ENCODE measurements at places on chromosomes 5 and 9.

GRCh38 chr9:81211741-81212140 is 477.6 kb downstream of the TLE1 start:
- no peak for DNase-seq

DNA sequence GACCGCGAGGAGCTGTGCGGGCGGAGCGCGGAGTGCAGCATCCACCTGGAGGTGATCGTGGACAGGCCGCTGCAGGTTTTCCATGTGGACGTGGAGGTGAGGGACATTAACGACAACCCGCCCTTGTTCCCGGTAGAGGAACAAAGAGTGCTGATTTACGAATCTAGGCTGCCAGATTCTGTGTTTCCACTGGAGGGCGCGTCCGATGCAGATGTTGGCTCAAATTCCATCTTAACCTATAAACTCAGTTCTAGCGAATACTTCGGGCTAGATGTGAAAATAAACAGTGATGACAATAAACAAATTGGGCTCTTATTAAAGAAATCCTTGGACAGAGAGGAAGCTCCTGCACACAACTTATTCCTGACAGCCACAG is 590 bp downstream of the PCDHA6 start:
- DNase-seq = no peak

GRCh38 chr9:20238921-20239320 is 383.4 kb downstream of the MLLT3 start:
- DNase-seq = no peak

- DNase-seq = no peak
Measured at GRCh38 chr5:141883892-141884318, 5.7 kb upstream of the PCDH1 start.

DNA sequence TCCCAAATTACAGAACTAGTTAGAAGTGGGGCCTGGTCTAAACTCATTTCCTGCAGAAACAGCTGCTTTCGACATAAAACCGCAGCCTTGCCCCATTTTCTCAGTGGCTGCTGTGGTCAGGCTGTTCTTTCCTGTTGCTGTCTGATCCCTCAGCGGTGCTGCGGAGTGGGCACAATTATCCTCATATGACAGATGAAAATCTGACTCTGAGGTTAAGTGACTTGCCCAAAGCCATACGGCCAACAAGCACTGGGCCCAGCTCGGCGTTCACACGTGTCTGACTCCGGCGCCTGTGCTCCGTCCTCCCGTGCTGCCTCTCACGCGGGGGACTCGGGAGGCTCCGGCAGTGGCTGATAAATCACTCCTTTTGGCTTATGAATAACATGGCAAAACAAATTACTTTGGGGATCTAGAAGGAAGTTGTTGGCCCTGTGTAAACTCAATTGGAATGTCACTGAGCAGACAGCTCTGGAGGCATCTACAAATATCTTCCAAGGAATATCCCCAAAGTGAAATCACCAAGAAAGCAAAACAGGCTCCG is 142.6 kb upstream of the LMX1B start:
- DNase-seq = no peak

GRCh38 chr5:170070556-170071412 is 34.9 kb upstream of the FOXI1 start:
- DNase-seq = peak; percentile 66

GRCh38 chr5:168765551-168766425 is 186.6 kb upstream of the PANK3 start:
- DNase-seq = peak; percentile 89

GRCh38 chr9:292915-293314 is 78.2 kb downstream of the DOCK8 start:
- no peak for DNase-seq

GRCh38 chr5:78690253-78690972 is 41.8 kb upstream of the LHFPL2 start:
- DNase-seq = no peak

DNA sequence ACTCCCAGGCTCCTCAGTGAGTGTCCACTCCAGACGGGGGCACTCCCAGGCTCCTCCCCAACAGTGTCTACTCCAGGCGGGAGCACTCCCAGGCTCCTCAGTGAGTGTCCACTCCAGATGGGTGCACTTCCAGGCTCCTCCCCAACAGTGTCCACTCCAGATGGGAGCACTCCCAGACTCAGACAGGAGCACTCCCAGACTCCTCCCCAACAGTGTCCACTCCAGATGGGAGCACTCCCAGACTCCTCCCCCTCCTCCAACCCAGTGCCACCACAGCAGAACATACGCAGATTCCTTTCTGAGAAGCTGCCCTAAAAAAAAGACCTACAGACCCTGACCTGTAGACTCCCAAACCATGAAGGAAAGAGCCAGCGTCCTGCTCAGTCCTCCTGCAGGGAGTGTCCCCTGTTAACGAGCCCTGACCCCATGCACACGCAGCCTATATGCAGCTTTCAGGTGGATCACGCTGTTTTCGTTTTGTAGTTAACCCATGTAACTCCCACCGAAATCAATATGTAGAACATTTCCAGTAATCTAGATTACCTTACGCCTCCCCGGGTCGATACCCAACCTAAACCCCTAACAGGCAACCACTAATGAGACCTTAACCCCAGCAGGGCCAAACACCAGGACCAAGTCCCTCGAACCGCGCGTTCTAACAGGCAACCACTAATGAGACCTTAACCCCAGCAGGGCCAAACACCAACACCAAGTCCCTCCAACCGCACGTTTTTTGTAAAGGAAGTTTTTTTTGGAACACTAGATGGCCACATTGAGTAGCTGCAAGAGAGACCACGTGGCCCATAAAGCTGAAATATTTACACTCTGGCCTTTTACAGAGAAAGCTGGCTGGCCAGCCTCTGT is 15.7 kb downstream of the PNPLA7 start:
- DNase-seq = peak; percentile 69

DNA sequence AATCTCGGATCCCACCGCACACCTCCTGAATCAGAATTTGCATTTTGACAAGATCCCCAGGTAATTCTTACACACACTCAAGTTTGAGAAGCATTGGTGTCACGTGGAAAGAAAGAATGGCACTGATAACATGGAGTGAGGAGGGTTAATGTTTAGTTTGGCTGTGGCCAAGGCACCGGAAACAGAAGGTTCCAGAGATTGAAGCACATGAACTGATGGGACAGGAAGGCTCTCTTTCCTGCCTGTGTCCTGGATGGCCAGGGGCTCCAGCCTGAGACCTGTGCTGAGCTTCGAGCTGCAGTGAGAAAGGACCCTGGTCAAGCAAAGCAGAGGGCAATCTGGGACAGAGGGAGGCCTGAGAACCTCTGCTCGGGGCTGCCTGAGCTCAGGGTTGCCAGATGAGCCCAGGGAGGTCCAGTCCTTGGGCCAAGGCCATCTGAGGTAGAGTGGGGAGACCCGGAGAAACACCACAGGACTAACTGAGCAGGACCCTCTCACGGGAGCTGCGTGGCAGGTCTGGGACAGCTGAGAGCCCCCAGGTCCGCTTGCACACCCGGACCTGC is 27.3 kb downstream of the AFAP1L1 start:
- DNase-seq = no peak

DNA sequence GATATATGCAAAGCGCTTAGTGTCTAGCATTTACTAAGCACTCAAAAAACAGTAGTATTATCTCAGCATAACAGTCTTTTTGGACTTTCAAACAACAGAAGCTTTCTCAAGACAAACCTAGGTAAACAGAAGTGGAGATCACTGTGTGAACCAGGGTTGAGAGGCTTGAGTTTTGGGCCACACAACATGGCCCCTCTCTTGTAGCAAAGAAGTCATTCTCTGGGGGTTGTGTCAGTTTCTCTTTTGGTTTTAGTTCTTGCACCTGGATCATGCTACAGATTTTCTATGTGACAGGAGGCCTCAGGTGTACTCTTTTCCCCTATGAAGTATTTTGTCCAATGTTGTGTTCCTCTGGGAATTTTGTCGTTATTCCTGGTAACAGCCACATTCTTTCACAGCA is 30.0 kb downstream of the INSYN2B start:
- DNase-seq = no peak

DNA sequence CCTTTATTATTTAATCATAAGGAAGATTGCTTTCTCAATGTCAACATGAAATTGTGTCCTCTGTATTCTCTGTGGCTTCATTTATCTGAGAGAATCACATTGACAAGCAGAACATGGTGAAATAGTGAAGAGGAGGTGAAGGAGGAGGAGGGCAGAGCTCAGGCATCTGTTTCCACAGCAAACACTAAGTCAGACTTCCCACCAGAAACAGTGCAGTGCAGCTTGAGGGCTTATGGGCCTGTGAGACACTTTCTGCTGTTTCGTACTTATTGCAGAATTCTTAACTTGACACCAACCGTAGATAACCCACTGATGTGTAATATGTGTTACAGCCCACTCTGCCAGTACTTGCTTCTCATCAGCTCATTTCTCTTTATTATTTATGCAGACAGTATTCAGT is 386.3 kb downstream of the DIRAS2 start:
- no peak for DNase-seq

GRCh38 chr5:9316041-9316440 is 229.8 kb downstream of the SEMA5A start:
- DNase-seq = no peak

DNA sequence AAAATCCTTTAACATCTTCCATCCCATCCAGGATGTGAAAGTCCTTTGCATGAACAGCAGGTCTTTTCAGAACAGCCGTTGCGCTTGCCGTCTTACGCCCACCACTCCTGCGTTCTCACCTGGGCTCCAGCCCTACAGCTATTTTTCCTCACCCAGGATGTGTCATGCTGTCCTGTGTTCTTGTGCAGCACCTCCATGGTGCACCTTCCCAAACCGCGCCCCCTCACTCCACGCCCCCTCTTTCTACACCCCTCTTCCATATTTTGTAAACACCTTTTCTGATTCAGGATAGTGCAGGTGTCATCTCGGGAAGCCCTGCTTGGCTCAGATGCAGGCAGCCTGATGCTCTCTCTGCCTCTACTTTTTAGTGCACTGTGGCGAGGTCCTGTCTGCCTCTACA is 18.4 kb downstream of the CAMK4 start:
- DNase-seq = no peak
